Mesothelial cell of epicardium (in vitro differentiated cells): ENCODE measurements at places on chromosomes 5 and 9. TPM values are rescaled to one million over a fixed set of nuclear protein-coding genes. Genes with fewer than 3 reads are reported as not detected.
A peak's percentile ranks its signal among the peaks of the same experiment; 100 is the strongest.

- H3K4me1 ChIP-seq, result peaks cover 2% of the 10 kb centered on the region
- DNase-seq, result no peak
- H3K27me3 ChIP-seq, result peaks cover 1% of the 10 kb centered on the region
- no peaks in the 10 kb centered on the region for H3K36me3 ChIP-seq
Measured at GRCh38 chr9:1261879-1262766, 212.0 kb downstream of the DMRT2 start.

- H3K4me1 ChIP-seq, result peaks cover 11% of the 10 kb centered on the region
- DNase-seq, result no peak
- H3K27me3 ChIP-seq, result no peaks in the 10 kb centered on the region
- H3K36me3 ChIP-seq, result no peaks in the 10 kb centered on the region
- no peak overlapping the region for H3K4me3 ChIP-seq
- H3K27ac ChIP-seq, result no peak overlapping the region
Measured at GRCh38 chr9:136363949-136364748, 605 bp upstream of the DNLZ start.

DNA sequence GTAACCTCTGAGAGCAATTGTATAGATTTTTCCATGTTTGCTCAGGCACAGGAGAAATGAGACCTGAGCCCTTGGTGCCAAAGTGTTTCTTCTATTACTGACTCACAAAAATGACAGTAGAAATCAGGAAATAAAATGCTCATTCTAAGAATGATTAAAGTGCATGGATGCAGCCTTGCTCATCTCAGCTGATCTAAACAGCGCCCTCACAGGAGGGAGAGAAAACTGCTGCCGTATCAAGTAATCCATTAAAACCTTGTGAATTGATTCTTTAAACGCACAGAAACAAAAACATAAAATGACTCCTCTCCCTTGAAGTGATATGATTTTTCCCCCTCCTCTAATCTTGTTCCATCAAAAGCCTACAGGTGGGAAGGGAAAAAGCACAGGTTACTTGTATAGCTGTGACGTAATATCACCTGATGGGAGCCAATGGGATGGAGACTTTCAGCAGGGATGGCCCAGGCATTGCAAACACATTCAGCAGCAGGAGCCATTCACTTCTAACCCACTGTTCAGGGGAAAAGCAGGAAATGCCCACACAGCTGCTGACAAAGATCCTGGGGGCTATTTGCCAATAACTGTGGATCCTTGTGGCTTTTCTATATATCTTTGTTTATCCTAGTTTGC lies 76.7 kb downstream of the PLCXD3 start:
- H3K36me3 ChIP-seq, result no peaks in the 10 kb centered on the region
- H3K4me1 ChIP-seq, result no peaks in the 10 kb centered on the region
- no peak for DNase-seq
- H3K4me3 ChIP-seq, result no peak overlapping the region

GRCh38 chr5:149466457-149466972 lies 84.7 kb downstream of the CSNK1A1 start:
- H3K27ac ChIP-seq, result peak overlapping the region; percentile 47
- H3K36me3 ChIP-seq, result no peaks in the 10 kb centered on the region
- H3K4me1 ChIP-seq, result peaks cover 2% of the 10 kb centered on the region
- H3K27me3 ChIP-seq, result no peaks in the 10 kb centered on the region
- H3K4me3 ChIP-seq, result no peak overlapping the region

GRCh38 chr5:41893074-41893851 lies 10.9 kb upstream of the RIMOC1 start:
- DNase-seq, result no peak
- no peaks in the 10 kb centered on the region for H3K36me3 ChIP-seq
- H3K27me3 ChIP-seq, result peaks cover 21% of the 10 kb centered on the region
- no peak overlapping the region for H3K27ac ChIP-seq
- peaks cover 11% of the 10 kb centered on the region for H3K4me1 ChIP-seq
- H3K4me3 ChIP-seq, result no peak overlapping the region

Gene NUTM2F
- total RNA-seq, result 0.27 to 0.38 TPM (median 0.31 TPM) in 3 replicates

Gene PCDHB10
- total RNA-seq, result 10.8 to 11.9 TPM (median 11.7 TPM) in 3 replicates

Gene FOXD4L6
- total RNA-seq, result 0.53 TPM in 1 of 3 replicates, not detected in the others
